Renal cortex interstitium (tissue), 15 donors: ENCODE measurements at places on chromosomes 4 and X. TPM values are rescaled to one million over a fixed set of nuclear protein-coding genes. Genes with fewer than 3 reads are reported as not detected.

DNA sequence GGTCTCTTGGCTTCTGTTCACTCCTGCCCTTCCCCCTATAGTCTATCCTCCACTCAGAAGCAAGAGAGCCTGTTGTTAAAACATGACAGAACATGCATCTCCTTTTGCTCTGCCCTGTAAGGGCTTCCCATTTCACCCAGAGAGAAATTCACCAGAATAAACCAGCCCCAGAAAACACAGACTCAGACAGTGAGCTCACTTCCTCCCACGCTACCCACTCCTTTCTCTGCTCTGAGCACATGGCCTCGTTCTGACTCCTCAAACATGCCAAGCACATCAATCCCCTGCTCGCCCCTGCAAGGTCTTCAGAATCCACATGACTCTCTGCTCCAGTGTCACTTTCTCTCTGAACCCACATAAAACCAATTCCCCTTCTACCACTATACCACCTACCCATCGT is 50.4 kb downstream of the MID1 start:
- DNase-seq = no peak

DNA sequence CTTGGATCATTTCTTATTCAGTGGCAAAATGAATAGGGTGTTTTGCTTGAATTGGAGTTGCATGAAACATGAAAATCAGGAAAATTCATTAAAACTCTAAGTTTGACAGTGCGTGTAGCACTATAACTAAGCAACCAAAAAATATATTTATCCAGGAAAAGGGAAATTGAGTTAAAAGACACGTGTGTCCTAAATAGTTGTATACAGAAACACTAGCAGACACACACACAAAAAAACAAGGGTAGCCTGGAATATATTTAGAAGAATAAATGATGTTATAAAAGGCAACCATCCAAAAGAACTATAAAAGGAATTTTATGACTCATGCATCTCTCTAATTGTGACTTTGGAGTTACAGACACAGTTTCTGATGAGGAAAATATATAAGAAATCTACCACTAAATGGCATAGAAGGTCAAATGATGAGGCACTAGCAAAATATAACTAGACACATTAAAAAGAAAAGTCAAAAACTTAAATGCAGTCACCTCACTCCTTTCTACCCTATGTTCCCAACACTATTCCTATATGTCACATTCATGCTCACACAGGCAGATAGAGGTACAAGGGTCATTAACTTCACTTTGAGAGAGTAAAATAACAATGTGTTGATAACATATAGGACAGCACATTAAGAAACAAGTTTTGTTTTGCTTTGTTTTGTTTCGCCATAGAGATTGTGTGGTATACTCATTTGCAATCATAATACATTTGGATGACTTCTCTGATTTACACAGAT is 793.6 kb upstream of the INTU start:
- DNase-seq = no peak

DNA sequence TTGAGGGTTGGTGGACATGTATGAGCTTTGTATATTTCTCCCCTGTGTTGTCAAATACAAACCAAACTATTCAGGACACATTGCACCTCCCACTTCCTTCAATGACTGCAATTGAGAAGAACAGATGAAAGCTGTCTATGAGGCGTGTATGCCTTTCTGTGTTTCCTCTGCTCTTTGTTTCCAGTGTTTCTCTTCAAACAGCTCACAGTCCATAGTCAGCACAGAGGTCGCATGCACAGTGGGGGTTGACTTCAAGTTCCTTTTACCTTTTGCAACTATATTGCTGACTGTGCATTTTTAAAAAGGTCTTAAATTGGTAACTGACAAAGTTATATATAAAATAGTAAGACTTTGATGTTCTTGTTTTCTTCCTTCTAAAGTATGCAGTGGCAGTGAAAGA is 957.8 kb downstream of the C4orf33 start:
- no peak for DNase-seq

DNA sequence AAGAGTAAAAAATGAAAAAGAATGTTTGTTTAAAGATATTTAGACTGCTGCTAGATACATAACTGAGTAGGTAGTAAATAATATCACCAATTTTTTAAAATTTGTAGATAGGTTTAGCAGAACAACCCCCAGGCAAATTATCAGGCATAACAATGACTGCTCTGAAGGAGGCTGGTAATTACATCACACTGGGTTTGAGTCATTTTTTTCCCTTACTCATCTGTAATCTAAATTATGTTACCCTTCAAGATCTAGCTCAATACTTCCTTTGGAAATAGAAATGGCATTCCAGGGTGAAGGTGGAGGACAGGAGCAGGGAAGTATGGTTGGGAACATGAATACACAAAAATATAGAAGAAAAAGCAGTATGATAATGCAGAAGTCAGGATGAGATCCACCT is 431.6 kb upstream of the MAOA start:
- DNase-seq = no peak

DNA sequence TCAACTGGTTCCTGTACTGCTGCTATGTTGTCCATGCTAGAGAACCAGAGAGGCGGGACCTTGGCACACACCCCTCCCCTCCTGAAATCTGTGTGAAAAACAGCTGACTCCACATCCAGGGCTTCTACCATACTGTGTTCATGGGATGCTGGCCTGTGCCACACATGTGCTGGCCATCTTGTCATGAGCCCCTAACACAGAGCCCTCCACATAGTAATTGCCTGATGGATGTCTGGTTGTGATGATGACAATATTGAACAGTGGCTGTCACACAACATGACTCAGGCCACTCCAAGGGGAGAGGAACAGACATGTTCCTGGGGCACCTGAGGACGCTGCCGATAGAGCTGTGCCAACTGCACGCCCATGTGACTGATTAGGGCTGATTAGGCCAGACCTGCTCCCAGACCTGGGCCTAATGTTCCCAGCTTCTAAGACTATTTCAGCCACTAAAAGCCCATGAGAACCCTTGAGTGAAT is 13.1 kb downstream of the SLC25A5 start:
- DNase-seq = no peak

DNA sequence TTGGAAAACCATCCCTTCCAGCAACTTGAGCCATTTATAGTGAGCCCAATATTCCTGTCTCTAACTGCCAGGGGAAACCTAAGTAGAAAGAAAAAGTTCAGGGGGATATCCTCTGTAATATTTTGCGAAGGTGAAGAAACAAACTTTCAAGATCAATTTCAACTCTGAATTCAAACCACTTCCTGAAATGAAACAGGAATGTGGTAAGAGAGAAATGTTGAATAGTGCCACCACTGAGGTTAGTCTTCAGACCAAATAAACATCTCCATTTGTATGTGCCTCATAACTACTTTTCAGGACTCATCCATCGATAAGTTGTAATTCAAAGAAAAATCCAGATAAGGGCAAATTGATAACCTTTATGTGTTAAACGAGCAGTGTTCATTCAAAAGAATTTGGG is 128.7 kb downstream of the GABRB1 start:
- DNase-seq = no peak

DNA sequence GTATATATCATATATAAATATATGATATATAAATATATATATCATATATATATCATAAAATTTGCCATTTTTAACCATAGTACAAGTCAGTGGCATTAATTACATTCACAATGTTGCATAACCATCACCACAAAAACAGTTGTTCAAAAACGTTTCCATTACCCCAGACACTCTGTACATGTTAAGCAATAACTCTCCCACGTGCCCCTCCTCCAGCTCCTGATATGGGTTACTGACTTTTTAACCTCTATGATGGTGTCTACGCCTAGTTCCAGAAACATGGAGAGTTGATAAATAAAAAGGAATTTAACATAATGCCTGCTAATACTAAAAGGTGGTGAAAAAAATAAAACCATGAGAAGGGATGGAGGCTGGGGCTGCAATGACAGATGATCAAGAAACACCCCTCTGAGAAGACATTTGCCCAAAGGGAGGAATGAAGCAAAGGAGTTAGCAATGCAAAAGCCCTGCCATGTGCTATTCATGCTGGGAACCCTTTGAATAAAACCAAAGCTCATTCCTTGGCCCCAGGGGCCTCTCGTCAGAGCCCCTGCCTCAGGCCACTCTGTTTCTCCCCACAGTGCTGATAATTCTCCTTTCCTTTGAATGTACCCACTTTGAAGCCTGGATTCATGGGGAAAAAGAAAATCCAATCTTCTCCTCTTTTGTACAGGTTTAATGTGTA is 144.3 kb downstream of the NWD2 start:
- DNase-seq = no peak

DNA sequence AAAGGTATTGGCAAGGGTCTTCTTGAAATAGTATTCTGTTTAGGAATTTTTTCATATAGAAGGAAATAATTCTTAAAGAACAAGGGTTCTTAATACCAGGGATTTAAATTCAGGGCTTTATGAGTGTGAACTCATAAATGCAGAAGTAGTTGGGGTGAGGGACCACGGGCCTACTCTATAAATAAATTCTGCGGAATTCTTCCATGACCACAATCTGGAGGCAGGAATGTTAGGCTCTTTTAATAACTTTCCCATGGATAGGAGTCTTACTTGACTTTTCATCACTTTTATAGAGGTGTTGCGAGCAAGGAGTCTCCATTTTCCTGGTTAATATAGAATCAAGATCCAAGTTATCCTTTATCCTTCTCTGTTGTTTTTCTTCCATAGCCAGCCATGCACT is 76.7 kb upstream of the SLC4A4 start:
- DNase-seq = no peak

DNA sequence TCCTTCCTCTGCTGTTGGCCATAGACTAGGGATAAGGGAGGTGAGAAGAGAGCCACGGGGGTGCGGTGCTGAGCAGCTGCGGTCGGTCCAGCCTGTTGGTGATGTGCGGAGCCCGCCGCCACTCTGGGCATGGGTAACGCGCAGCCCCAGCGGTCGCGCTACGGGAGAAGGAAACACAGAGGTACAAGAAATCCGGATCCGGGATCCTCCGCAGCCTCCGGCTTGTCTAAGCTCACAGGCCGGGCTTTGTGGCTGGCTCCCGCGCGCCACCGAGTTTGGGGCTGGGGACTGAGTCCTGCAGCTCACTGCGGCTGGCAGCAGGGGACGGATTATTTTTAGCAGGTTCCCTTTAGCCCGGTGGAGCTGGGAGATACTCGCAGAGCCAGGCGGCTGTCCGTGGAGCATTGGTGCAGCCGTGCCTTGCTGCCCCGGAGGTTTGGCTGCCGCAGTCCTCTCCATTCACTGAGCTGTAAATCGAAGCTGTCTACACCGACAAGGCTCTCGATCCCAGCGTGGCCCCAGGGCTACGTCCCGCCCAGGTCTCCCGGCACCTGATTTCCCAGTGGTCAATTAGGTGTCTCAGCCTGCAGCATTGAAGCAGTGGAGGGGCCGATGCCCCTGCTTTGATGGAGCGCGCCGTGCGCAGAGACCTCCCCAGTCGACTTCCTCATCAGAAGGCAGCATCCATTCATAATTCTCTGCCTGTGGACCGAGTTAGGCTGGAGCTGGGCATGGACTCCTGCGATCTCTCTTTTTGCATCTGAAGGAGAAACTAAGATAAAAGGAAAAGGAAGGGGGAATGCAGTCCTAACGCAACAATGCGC is 81.9 kb upstream of the SCML1 start:
- no peak for DNase-seq

GRCh38 chrX:72097098-72097497 is 34.6 kb downstream of the RTL5 start:
- DNase-seq = no peak

DNA sequence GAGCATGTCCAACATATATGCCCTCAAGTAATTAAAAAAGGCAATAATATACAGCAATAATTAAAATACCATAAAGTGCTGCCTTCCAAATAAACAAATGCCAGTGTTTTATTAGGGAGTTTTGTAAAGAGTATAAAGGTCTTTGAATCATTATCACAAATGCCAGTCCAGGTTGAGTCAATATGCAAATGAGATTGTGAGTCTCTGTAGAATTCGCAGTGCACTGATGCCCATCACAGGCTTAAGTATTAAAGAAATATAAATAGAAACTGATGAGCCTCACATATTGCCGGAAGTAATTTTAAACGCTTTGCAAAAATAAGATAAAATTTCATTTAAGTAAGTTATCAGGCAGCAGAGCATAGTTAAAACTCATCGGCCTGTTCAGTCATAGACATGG is 205.0 kb upstream of the TECRL start:
- no peak for DNase-seq

The WDR17 gene
- polyA plus RNA-seq = 8.8 TPM

The MAGEC3 gene
- 0.25 TPM for polyA plus RNA-seq

The SGMS2 gene
- 13.2 TPM for polyA plus RNA-seq

The DDIT4L gene
- polyA plus RNA-seq = 3.1 TPM

The AMOT gene
- polyA plus RNA-seq = 71.0 TPM
